ENCODE measurements at places on chromosomes 5 and 9. TPM values are rescaled to one million over a fixed set of nuclear protein-coding genes. Genes with fewer than 3 reads are reported as not detected.

The PCDHGA3 gene
- total RNA-seq: not detected

The SLC36A2 gene
- total RNA-seq: not detected

The CORO2A gene
- 8.2 TPM for total RNA-seq

The PHF24 gene
- not detected for total RNA-seq

The CENPH gene
- total RNA-seq: 44.1 TPM

The JAKMIP2 gene
- 1.3 TPM for total RNA-seq

The ARSI gene
- total RNA-seq: not detected

The SLCO4C1 gene
- 3.6 TPM for total RNA-seq

The ADAMTSL2 gene
- not detected for total RNA-seq

The ISL1 gene
- total RNA-seq: not detected

The FBP2 gene
- not detected for total RNA-seq

The ENTR1 gene
- total RNA-seq: 49.2 TPM

The CBY3 gene
- not detected for total RNA-seq

The GFI1B gene
- total RNA-seq: not detected

The FGD3 gene
- total RNA-seq: 102 TPM

The LVRN gene
- total RNA-seq: 0.13 TPM

The PTGDS gene
- total RNA-seq: 44.2 TPM

The HBEGF gene
- total RNA-seq: 67.9 TPM

The BNC2 gene
- not detected for total RNA-seq

The TSLP gene
- 0.15 TPM for total RNA-seq

The SGCD gene
- total RNA-seq: not detected

The ACTBL2 gene
- total RNA-seq: not detected

The CCNG1 gene
- total RNA-seq: 143 TPM

The ANKRD20A1 gene
- 3.0 TPM for total RNA-seq

The FOXD4L6 gene
- total RNA-seq: not detected

The WWC1 gene
- total RNA-seq: not detected

The ASPN gene
- not detected for total RNA-seq

The LEAP2 gene
- total RNA-seq: 2.5 TPM

The TRIM7 gene
- total RNA-seq: 1.9 TPM

The ZNF354C gene
- 5.1 TPM for total RNA-seq

The PTTG1 gene
- 226 TPM for total RNA-seq

The NTMT1 gene
- total RNA-seq: 34.2 TPM

The DMRT3 gene
- not detected for total RNA-seq

Measured in activated CD4-positive, alpha-beta memory T cell treated with anti-CD3 and anti-CD28 coated beads, Interleukin-2, amount 10 ng/mL, durations not matched to agents 7 days and 5 days (primary cell).